Thyroid gland (tissue), 4 donors: ENCODE measurements at places on chromosomes 5 and 9. TPM values are rescaled to one million over a fixed set of nuclear protein-coding genes. Genes with fewer than 3 reads are reported as not detected.

- H3K4me1 ChIP-seq: peaks cover 7% of the 10 kb centered on the region
- DNase-seq: no peak
- no peaks in the 10 kb centered on the region for H3K36me3 ChIP-seq
- no peak overlapping the region for H3K27ac ChIP-seq
- H3K4me3 ChIP-seq: no peak overlapping the region
Observed at GRCh38 chr5:90865180-90865579, 306.6 kb downstream of the ADGRV1 start.

DNA sequence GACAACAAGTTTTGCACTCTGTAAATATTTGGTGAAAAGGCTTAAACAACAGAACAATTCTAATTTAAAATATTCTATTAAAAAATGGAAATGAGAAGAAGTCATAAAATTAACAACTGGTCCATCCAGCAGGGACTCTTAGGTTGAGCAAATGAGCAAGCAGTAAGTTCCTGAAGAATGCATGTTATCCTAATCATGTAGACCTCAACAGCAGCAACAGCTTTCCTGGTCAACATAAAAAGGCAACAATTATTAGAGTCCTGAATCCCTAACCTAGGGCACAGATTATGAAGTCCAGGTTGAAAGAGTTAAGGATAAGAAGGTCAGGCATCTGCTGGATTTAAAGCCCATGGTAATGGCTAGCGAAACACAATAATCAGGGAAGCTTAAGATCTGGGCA is 120.9 kb downstream of the SSBP2 start:
- H3K36me3 ChIP-seq: no peaks in the 10 kb centered on the region
- no peak for DNase-seq
- no peaks in the 10 kb centered on the region for H3K4me1 ChIP-seq
- no peak overlapping the region for H3K4me3 ChIP-seq

DNA sequence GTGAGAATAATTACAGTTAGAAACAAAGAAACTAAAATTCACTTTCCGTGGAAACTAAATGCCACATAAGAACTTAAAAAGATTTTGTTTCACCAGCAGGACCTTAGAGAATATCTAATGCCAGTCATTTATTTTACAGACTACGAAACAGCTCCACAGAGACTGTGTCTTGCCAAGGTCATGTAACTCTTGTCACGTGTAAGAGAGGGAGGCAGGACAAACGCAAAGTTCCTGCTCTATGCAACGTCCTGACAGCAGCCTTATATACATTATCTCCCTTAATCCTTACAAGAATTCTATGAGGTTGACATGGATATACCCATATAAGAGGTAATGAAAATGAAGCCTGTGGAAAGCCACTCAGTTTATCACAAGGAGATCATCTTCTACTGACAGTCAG is 39.4 kb downstream of the CTNNAL1 start:
- peaks cover 12% of the 10 kb centered on the region for H3K4me1 ChIP-seq
- no peaks in the 10 kb centered on the region for H3K36me3 ChIP-seq
- no peak overlapping the region for H3K4me3 ChIP-seq
- H3K27ac ChIP-seq: no peak overlapping the region
- no peak for DNase-seq
- H3K27me3 ChIP-seq: no peaks in the 10 kb centered on the region

DNA sequence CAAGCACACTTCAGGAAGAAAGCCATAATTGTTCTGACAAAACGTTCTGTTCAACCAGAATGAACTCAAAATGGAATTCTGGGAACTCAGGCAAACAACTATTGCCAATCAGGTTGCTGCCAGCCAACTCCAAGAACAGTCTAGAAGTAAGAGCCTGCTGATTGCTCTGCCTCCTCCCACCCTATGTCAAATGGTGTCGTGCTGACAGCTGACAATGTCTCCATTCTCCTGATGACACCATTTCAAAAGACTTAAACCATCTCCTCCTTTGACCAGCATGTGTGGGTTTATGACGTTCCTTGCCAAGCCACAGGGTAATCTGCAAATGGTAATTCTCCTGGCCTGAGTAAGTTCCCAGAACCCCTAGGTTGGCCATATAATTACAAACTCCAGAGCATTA is 21.9 kb upstream of the PLIN2 start:
- no peaks in the 10 kb centered on the region for H3K36me3 ChIP-seq
- no peaks in the 10 kb centered on the region for H3K4me1 ChIP-seq
- no peaks in the 10 kb centered on the region for H3K27me3 ChIP-seq
- H3K4me3 ChIP-seq: no peak overlapping the region

DNA sequence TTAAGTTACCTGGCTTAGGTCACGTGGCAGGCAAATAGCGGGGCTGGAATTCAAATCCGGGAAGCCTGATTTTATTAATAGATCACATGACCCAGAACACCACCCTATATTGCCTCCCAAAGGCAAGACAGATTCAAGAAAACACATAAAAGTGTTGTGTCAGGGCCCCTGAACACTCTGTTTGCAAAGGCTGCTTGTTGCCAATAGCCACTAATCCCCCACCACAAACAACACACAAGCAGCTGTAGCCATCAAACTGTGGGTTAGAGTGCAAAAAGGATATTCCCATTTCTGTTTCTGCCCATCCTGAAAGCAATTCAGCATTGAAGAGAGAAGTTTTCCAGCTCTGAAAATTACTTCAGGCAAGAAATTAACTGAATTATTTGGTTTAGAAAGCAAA is 358.9 kb upstream of the RFX3 start:
- H3K36me3 ChIP-seq: no peaks in the 10 kb centered on the region
- DNase-seq: no peak
- no peak overlapping the region for H3K4me3 ChIP-seq
- H3K27me3 ChIP-seq: no peaks in the 10 kb centered on the region
- H3K4me1 ChIP-seq: peaks cover 66% of the 10 kb centered on the region
- H3K27ac ChIP-seq: no peak overlapping the region

DNA sequence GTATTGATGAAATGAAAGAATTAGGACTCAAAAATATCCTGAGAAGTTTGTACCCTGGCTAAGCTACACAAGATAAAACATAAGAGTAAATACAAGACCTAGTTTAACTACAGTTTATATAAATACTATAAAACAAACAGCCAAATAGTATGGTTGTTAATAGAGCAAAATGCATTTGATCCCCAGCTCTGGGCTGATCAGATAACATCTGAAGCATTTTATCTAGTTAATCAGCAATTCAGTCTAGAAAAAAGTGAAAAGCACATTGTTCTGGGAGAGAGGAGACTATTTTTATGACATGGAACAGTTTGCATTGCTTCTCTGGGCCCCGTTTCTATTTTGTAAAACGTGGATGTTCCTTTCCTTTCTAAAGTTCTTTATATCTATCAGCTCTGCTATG is 139.6 kb upstream of the RORB start:
- no peak for DNase-seq
- no peaks in the 10 kb centered on the region for H3K36me3 ChIP-seq
- H3K27me3 ChIP-seq: no peaks in the 10 kb centered on the region
- H3K4me3 ChIP-seq: no peak overlapping the region
- H3K4me1 ChIP-seq: no peaks in the 10 kb centered on the region

GRCh38 chr9:136206602-136207275 is 1.8 kb upstream of the LHX3 start:
- peaks cover 11% of the 10 kb centered on the region for H3K27me3 ChIP-seq
- no peaks in the 10 kb centered on the region for H3K4me1 ChIP-seq
- no peak for DNase-seq
- H3K27ac ChIP-seq: no peak overlapping the region
- peaks cover 16% of the 10 kb centered on the region for H3K36me3 ChIP-seq
- no peak overlapping the region for H3K4me3 ChIP-seq

PCDHA6 gene
- total RNA-seq: 1.3 TPM

NUTM2F gene
- not detected for total RNA-seq

UCK1 gene
- total RNA-seq: 39.3 TPM
